ENCODE measurements at places on chromosomes 6 and 20.

DNA sequence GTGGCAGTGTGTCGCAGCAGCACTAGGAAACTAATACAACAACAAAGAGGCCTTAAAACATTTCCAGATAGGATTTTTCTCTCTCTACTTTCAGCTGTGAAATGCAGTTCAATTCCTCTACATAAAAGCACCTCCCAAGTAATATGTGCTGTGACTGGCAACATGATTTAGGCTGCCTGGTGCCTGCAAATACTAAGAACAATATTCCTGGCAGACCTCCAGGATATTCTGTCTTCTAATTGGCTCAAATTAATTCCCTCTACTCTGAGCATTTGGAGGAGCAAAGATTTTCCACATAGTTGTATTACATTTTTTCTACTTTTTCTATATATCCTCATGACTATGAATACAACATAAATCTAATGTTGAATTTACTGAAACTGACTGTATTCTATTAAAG lies 33.2 kb downstream of the SCGN start:
- DNase-seq = no peak

GRCh38 chr20:58268421-58268821 lies 40.0 kb upstream of the ANKRD60 start:
- no peak for DNase-seq

DNA sequence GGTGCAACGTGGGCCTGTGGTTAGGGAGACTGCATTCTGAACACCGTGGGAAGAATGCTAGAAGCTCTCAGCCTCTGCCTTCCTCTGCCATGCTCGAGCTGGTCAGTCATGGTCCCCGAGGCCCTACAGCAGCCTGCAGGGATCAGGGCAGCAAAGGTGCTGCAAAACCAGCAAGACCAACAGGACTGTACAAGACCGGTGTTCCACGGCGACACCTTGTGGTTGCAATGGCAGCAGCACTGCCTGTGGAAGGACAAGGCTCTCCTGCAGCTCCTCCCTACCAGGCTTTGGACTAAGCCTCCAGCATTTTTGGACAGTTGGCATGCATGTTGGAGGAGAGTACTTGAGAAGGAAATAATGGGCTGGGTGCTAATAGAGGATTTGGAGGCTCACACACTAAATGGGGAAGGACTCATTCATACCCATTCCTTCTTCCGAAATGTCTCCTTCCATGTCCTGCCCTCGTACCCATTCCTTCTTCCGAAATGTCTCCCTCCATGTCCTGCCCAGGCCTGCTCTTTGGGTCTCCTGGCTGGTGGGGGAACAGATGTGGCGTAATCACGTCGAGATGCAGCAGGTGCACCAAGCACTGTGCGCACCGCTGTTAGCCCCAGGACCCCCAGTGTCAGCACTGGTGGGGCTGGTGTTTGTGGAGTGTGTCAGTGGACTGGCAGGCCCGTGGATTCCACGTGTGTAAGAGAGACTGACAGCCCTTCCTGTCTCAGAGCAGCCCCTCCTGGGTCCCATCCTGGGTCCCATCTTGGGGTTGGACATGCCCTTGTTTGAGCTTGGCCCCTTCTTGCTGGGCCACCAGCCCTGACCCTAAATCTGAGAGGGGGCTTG lies 18.6 kb upstream of the MYT1 start:
- DNase-seq = no peak

- no peak for DNase-seq
Measured at GRCh38 chr20:22339091-22339881, 245.1 kb downstream of the FOXA2 start.
